ENCODE measurements at places on chromosomes 13 and 19.

DNA sequence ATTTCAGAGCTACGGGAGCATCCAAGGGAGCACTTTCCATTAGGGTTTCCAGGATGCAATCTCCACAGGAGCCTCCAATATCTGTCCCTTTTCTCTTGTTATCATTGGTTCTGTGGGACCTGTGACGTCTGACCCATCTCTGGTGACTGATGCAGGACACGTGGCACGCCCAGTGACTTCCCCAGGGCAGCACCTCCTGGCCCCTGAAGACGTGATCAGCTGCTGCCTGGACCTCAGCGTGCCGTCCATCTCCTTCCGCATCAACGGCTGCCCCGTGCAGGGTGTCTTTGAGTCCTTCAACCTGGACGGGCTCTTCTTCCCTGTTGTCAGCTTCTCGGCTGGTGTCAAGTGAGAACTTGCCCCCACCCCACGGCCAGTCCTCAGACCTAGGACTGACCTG, 25.5 kb downstream of the RYR1 start:
- no peak overlapping the region for H3K4me3 ChIP-seq
- no peaks in the 10 kb centered on the region for H3K27me3 ChIP-seq
- H3K4me1 ChIP-seq = no peaks in the 10 kb centered on the region
- H3K27ac ChIP-seq = no peak overlapping the region

GRCh38 chr13:66927562-66927961, 302.6 kb downstream of the PCDH9 start:
- DNase-seq = no peak
- H3K4me3 ChIP-seq = no peak overlapping the region
- H3K4me1 ChIP-seq = no peaks in the 10 kb centered on the region
- no peaks in the 10 kb centered on the region for H3K27me3 ChIP-seq

DNA sequence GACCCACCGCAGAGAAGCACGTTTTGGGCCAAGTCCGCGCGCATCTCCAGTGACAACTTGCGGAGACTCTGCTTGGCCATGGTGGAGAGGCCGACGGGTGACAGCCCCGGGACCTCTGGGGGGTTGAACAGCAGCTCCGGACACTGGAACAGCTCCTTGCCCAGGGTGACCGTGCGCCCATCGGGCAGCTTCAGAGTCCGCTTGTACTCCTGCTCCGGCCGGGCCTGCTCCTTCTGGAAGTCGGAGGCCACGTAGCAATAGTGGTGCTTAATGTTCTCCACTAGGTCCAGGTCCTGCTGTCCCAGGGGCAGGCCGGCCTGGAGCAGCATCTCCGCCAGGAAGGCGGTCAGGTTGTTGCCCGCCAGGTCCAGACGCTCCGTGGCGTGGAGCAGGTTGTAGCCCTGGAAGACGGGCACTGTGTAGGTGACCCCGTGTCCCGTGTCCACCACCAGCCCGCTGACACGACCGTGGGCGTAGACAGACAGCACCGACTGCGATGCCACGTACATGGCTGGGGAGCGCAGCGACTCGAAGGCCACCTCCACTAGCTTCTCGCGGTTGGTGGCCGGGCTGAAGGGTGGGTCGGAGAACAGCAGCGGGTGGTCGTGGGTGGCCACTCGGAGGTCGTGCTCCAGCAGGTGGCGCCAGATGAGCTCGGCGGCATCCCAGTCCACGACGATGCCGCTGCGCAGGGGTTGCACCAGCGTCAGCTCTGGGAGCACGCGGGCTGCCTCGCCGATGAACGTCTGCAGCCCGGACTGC, 743 bp downstream of the ACTL9 start:
- H3K4me1 ChIP-seq = peaks cover 47% of the 10 kb centered on the region
- no peak overlapping the region for H3K27ac ChIP-seq
- no peaks in the 10 kb centered on the region for H3K36me3 ChIP-seq
- H3K27me3 ChIP-seq = peaks cover 21% of the 10 kb centered on the region

- H3K27me3 ChIP-seq = no peaks in the 10 kb centered on the region
- H3K4me1 ChIP-seq = peaks cover 5% of the 10 kb centered on the region
- H3K27ac ChIP-seq = no peak overlapping the region
- no peaks in the 10 kb centered on the region for H3K36me3 ChIP-seq
- DNase-seq = peak; percentile 37
- no peak overlapping the region for H3K4me3 ChIP-seq
Measured at GRCh38 chr13:77345150-77345780, 18.4 kb upstream of the MYCBP2 start.

GRCh38 chr13:111115965-111116521, 933 bp downstream of the ARHGEF7 start:
- peak overlapping the region; percentile 42 for H3K27ac ChIP-seq
- H3K36me3 ChIP-seq = no peaks in the 10 kb centered on the region
- peak overlapping the region; percentile 71 for H3K4me3 ChIP-seq
- no peak for DNase-seq

- H3K27me3 ChIP-seq = peaks cover 18% of the 10 kb centered on the region
- DNase-seq = no peak
- H3K36me3 ChIP-seq = no peaks in the 10 kb centered on the region
- H3K4me1 ChIP-seq = peaks cover 7% of the 10 kb centered on the region
Measured at GRCh38 chr13:48773531-48774275, 120.0 kb downstream of the CYSLTR2 start.

- no peaks in the 10 kb centered on the region for H3K36me3 ChIP-seq
- no peak for DNase-seq
- H3K27ac ChIP-seq = no peak overlapping the region
Measured at GRCh38 chr13:94342436-94343242, 136.8 kb downstream of the DCT start.

DNA sequence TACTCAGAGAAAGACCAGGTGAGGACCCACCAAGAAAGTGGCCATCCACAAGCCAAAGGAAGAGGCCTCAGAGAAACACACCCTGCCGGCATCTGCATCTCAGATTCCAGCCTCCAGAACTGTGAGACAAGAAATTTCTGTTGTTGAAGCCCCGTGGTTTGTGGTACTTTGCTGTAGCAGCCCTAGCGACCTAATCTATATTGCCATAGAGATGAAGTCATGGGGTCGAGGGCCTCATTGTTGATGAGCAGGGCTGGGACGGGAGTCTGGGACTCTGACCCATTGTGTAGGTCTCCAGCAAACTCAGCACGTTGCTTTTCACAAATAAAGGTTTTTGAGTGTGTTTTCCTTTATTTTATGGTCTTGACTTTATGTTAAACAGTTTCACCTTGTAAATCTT, 174.9 kb downstream of the TNFSF13B start:
- H3K4me3 ChIP-seq = no peak overlapping the region
- H3K27me3 ChIP-seq = no peaks in the 10 kb centered on the region
- H3K27ac ChIP-seq = no peak overlapping the region

- H3K27me3 ChIP-seq = no peaks in the 10 kb centered on the region
- H3K27ac ChIP-seq = no peak overlapping the region
- no peak overlapping the region for H3K4me3 ChIP-seq
- H3K4me1 ChIP-seq = no peaks in the 10 kb centered on the region
Measured at GRCh38 chr19:33208371-33208895, 14.3 kb downstream of the LRP3 start.

DNA sequence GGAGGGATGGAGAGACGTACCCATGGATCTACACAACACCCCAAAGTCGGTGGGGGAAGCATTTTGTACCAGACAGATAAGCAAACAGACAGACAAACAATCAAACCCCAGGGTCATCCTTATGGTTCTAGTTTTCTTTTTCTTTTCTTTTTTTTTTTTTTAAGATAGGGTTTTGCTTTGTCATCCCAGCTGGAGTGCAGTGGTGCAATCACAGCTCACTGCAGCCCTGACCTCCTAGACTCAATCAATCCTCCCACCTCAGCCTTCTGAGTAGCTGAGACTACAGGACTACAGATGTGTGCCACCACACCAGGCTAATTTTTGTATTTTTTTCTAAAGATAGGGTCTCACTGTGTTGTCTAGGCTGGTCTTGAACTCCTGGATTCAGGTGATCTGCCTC, 17.9 kb upstream of the FBL start:
- no peaks in the 10 kb centered on the region for H3K36me3 ChIP-seq
- no peaks in the 10 kb centered on the region for H3K27me3 ChIP-seq

GRCh38 chr13:72025836-72026235, 158.8 kb upstream of the DACH1 start:
- DNase-seq = no peak
- no peaks in the 10 kb centered on the region for H3K4me1 ChIP-seq
- no peak overlapping the region for H3K4me3 ChIP-seq
- H3K27ac ChIP-seq = no peak overlapping the region
- H3K27me3 ChIP-seq = no peaks in the 10 kb centered on the region

GRCh38 chr13:54511366-54511765, 1482.8 kb downstream of the OLFM4 start:
- no peaks in the 10 kb centered on the region for H3K27me3 ChIP-seq
- H3K4me3 ChIP-seq = no peak overlapping the region
- no peaks in the 10 kb centered on the region for H3K36me3 ChIP-seq
- no peak overlapping the region for H3K27ac ChIP-seq

- peaks cover 5% of the 10 kb centered on the region for H3K27me3 ChIP-seq
- DNase-seq = no peak
- H3K4me1 ChIP-seq = peaks cover 4% of the 10 kb centered on the region
- no peak overlapping the region for H3K27ac ChIP-seq
- no peaks in the 10 kb centered on the region for H3K36me3 ChIP-seq
Measured at GRCh38 chr13:100522618-100523309, 65.8 kb downstream of the GGACT start.

DNA sequence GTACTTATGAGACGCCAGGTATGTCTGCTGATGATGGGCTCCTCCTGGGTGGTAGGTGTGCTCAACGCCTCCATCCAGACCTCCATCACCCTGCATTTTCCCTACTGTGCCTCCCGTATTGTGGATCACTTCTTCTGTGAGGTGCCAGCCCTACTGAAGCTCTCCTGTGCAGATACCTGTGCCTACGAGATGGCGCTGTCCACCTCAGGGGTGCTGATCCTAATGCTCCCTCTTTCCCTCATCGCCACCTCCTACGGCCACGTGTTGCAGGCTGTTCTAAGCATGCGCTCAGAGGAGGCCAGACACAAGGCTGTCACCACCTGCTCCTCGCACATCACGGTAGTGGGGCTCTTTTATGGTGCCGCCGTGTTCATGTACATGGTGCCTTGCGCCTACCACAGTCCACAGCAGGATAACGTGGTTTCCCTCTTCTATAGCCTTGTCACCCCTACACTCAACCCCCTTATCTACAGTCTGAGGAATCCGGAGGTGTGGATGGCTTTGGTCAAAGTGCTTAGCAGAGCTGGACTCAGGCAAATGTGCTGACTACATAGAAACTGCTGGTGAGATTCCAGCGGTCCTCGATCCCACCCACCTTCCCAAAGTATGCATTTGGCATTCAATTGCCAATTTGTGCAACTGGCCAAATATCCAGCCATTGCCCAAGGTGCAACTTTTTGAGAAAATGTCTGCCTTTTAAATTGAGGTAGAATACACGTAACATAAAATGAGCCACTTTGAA, 10.2 kb downstream of the OR2Z1 start:
- no peak overlapping the region for H3K4me3 ChIP-seq
- no peaks in the 10 kb centered on the region for H3K36me3 ChIP-seq
- H3K27ac ChIP-seq = no peak overlapping the region
- DNase-seq = no peak
- H3K4me1 ChIP-seq = no peaks in the 10 kb centered on the region

DNA sequence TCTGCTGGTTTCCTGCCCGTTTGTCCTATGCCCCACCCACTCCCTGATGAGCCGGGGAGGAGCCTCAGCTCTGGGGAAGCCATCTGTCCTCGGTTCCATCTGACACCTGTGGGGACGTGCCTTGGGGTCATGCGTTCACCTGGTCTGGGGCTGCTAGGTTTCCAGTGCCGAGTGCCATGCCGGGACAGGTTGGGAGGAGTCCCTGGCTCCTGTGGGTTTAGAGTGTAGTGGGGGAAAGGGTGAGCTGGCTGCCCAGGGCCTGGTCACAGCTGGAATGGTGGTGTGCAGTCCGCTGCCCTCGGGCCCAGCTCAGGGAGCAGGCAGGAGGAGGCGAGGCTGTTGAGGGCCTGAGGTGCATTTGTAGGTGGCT, 2.5 kb downstream of the KDM4B start:
- peak overlapping the region; percentile 97 for H3K4me3 ChIP-seq
- no peaks in the 10 kb centered on the region for H3K27me3 ChIP-seq
- no peak for DNase-seq

GRCh38 chr13:113939944-113940297, 34.0 kb downstream of the C13orf46 start:
- no peaks in the 10 kb centered on the region for H3K4me1 ChIP-seq
- H3K4me3 ChIP-seq = no peak overlapping the region
- no peaks in the 10 kb centered on the region for H3K36me3 ChIP-seq
- DNase-seq = no peak

GRCh38 chr19:35845215-35846037, 6.9 kb downstream of the NPHS1 start:
- H3K27me3 ChIP-seq = peaks cover 51% of the 10 kb centered on the region
- peak overlapping the region; percentile 62 for H3K4me3 ChIP-seq
- no peak for DNase-seq
- no peaks in the 10 kb centered on the region for H3K36me3 ChIP-seq
- H3K27ac ChIP-seq = no peak overlapping the region
- H3K4me1 ChIP-seq = peaks cover 9% of the 10 kb centered on the region

GRCh38 chr19:30046522-30046921, 104.5 kb downstream of the URI1 start:
- H3K4me3 ChIP-seq = no peak overlapping the region
- no peak overlapping the region for H3K27ac ChIP-seq
- no peak for DNase-seq
- no peaks in the 10 kb centered on the region for H3K4me1 ChIP-seq
- no peaks in the 10 kb centered on the region for H3K27me3 ChIP-seq

- H3K4me1 ChIP-seq = peaks cover 62% of the 10 kb centered on the region
- H3K4me3 ChIP-seq = peak overlapping the region; percentile 92
- H3K36me3 ChIP-seq = peaks cover 48% of the 10 kb centered on the region
Measured at GRCh38 chr19:44749994-44750393, 1.5 kb downstream of the BCL3 start.

GRCh38 chr13:56528040-56528790, 612.5 kb upstream of the PRR20A start:
- no peak overlapping the region for H3K27ac ChIP-seq
- no peak overlapping the region for H3K4me3 ChIP-seq
- DNase-seq = no peak
- no peaks in the 10 kb centered on the region for H3K4me1 ChIP-seq
- H3K27me3 ChIP-seq = no peaks in the 10 kb centered on the region

- no peak for DNase-seq
- H3K4me3 ChIP-seq = peak within 1 kb of the TSS; percentile 38
- H3K27me3 ChIP-seq = peaks cover under 1% of the 10 kb centered on the region
Measured at GRCh38 chr19:49763230-49763629, at the start of gene TSKS. Gene TSKS (minus strand): TSS chr19:49763306. CDS start chr19:49763247, 59 bp downstream.

DNA sequence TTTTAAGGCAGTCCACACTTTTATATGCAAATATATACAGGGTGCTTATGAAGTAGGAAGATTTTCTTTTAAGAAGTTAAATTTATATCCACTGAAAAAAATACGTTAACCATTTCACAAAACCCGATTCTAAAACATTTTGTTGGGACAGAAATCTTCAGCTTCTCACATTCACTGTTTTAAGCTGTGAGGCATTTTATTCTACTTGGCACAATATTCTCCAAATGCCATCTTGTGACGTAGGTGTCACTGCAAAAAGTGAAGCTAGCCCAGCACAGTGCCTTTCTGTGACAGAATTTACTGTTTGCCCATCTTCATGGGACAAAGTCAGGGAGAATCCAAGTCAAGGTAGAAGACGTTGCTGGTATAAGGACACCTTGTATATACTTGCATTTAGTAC, 94.5 kb upstream of the SLC15A1 start:
- H3K36me3 ChIP-seq = peaks cover 51% of the 10 kb centered on the region
- no peaks in the 10 kb centered on the region for H3K27me3 ChIP-seq
- no peak overlapping the region for H3K27ac ChIP-seq
- no peak for DNase-seq
- peaks cover 3% of the 10 kb centered on the region for H3K4me1 ChIP-seq
- no peak overlapping the region for H3K4me3 ChIP-seq

- no peaks in the 10 kb centered on the region for H3K4me1 ChIP-seq
- H3K36me3 ChIP-seq = peaks cover 11% of the 10 kb centered on the region
- no peak for DNase-seq
Measured at GRCh38 chr13:60572003-60572798, 175.2 kb downstream of the TDRD3 start.

- H3K4me1 ChIP-seq = no peaks in the 10 kb centered on the region
- no peak overlapping the region for H3K4me3 ChIP-seq
- no peaks in the 10 kb centered on the region for H3K27me3 ChIP-seq
- H3K36me3 ChIP-seq = no peaks in the 10 kb centered on the region
Measured at GRCh38 chr19:30146346-30146745, 204.3 kb downstream of the URI1 start.

All from T-helper 2 cell treated with Interferon-gamma antibody and Interleukin-4, amounts not matched to agents 5 μg/mL and 100 μg/mL, for 36 hours (primary cell).